A549 treated with ZK216348 at 1 μM for 4 hours (cell line): ENCODE measurements at places on chromosomes 2 and 18. TPM values are rescaled to one million over a fixed set of nuclear protein-coding genes. Genes with fewer than 3 reads are reported as not detected.

The MC5R gene
- not detected in 5 replicates for total RNA-seq

The TEX51 gene
- not detected in 5 replicates for total RNA-seq

The DSC3 gene
- 1.1 to 3.1 TPM (median 1.5 TPM) in 5 replicates for total RNA-seq

The ABHD1 gene
- 0.87 to 2.4 TPM (median 1.3 TPM) in 5 replicates for total RNA-seq

The LYPD6 gene
- total RNA-seq, result 0.06 to 0.19 TPM (median 0.11 TPM) in 4 of 5 replicates, not detected in the other

The IL1R1 gene
- total RNA-seq, result 27.0 to 46.0 TPM (median 40.9 TPM) in 5 replicates

The APOB gene
- not detected in 5 replicates for total RNA-seq

The RMND5A gene
- 19.6 to 28.9 TPM (median 25.6 TPM) in 5 replicates for total RNA-seq

The C2orf80 gene
- total RNA-seq, result not detected in 5 replicates
